ENCODE measurements at places on chromosomes 3 and 15. TPM values are rescaled to one million over a fixed set of nuclear protein-coding genes. Genes with fewer than 3 reads are reported as not detected.

KBTBD13 gene
- total RNA-seq, result not detected

NR1I2 gene
- 0.87 TPM for total RNA-seq

IL12A gene
- total RNA-seq, result not detected

GABRR3 gene
- not detected for total RNA-seq

IL17RE gene
- total RNA-seq, result 3.1 TPM

SERPINI2 gene
- not detected for total RNA-seq

CIB2 gene
- 0.63 TPM for total RNA-seq

SLC28A2 gene
- not detected for total RNA-seq

ZCWPW2 gene
- total RNA-seq, result 2.7 TPM

DUSP7 gene
- total RNA-seq, result 15.0 TPM

SCAANT1 gene
- not detected for total RNA-seq

PIERCE2 gene
- 1.8 TPM for total RNA-seq

DNA sequence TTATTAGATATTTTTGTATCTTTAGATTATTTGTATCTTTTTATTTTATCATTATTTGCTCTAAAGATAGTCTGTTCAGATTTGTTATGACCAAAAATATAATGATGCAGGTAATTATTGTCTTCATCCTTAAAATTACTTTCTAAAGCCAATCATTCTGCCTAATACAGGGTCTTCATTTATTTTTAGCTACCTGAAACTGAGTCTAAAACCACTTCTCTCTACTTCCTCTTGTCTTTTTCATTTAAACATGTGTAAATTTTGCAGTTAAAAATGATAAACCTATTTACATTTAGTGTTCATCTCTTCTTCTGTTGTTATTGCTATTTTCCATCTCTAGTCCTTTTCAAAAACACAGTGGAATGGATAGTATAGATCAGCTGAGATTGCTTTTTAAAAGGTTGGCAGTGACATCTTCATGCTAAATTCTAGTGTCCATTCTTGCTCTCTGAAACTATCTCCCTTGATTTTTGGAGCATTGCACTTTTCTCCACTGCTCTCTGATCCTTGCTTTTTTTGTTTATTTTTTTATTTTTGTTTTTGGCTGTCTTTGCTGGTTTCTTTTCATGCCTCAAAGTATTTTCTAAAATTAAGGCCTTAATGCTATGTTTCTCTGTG is 91.8 kb downstream of the UBE2E2 start:
- DNase-seq, result no peak

DNA sequence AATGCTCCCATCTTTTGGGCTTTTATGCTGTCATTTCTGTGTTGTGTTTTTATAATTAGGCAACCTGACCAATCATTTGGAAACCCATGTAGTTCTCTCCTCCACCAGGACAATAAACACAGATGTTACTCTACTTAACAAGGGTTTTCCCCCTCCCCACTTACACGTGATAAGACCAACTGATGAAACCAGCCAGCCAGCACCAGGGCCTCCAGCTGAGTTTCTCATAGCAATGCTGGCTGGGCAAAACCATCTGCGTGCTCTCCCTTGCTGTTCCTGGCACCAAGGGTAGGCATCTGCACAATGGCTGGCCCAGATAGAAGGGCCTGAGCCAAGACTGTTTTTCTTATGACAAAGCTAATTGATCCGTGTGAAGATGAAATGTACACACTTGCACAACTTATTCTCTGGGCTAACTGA is 310.4 kb downstream of the PLCL2 start:
- DNase-seq, result no peak

DNA sequence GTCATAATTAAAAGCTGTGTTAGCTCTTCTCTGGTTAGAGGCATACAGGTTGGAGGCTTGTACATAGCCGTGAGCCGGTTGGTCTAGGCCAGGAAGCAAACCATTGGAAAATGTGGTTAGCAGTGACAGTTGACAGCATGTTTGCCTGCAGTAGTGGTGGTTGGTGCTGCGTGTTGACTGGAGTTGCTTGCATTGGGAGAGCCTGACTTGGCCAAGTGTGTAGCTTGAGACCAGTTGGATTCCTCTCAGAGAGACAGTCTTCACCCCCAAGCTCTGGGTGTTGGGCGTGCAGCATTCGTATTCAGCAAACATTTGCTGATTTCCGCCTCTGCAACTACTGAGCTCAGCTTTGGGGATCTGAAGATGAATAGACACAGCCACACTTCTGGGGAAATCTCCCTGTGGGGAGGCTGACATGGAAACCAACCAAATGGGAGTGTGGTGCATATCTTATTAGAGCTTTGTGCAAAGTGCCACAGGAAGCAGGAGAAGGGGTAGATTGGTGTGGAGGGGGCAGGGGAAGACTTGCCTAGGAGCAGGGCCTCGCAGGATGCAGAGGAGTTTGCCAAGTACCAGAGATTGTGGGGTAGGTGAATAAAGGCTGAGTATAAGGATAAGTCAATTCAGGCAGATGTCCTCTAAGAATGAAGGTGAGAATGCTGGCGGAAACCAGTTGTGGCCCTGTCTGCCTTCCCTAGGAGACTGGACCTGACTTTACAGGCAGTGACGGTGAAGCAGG is 83.5 kb downstream of the IGF1R start:
- DNase-seq, result no peak

GRCh38 chr3:132561003-132561402 is 36.1 kb upstream of the ACKR4 start:
- no peak for DNase-seq

DNA sequence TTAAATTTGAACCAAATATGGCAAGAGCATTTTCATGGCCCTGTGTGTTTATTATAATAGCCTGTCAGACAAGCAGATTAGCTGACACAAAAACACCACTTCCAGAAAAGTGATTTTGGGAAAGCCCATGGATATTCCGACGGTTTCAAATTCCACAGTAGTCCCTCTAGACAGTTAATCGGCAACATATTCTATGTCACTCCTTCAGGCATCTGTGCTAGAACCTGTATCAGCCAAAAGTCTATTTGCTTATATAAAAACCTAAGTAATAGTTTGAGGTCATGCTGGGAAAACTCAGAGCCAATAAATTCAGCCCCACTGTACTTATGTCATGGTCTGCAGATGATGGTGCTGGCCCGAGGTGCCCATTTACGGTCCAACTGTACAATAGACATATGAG is 110.2 kb upstream of the ARHGEF26 start:
- DNase-seq, result no peak

GRCh38 chr3:111910806-111911205 is 51.7 kb downstream of the PHLDB2 start:
- no peak for DNase-seq

- no peak for DNase-seq
These were observed 32.6 kb downstream of the DPP8 start for GRCh38 chr15:65484876-65485275.

GRCh38 chr3:178476886-178477285 is 59.4 kb upstream of the KCNMB2 start:
- no peak for DNase-seq

- DNase-seq, result no peak
These were observed 1.3 kb downstream of the SEMA7A start for GRCh38 chr15:74432271-74432967.

DNA sequence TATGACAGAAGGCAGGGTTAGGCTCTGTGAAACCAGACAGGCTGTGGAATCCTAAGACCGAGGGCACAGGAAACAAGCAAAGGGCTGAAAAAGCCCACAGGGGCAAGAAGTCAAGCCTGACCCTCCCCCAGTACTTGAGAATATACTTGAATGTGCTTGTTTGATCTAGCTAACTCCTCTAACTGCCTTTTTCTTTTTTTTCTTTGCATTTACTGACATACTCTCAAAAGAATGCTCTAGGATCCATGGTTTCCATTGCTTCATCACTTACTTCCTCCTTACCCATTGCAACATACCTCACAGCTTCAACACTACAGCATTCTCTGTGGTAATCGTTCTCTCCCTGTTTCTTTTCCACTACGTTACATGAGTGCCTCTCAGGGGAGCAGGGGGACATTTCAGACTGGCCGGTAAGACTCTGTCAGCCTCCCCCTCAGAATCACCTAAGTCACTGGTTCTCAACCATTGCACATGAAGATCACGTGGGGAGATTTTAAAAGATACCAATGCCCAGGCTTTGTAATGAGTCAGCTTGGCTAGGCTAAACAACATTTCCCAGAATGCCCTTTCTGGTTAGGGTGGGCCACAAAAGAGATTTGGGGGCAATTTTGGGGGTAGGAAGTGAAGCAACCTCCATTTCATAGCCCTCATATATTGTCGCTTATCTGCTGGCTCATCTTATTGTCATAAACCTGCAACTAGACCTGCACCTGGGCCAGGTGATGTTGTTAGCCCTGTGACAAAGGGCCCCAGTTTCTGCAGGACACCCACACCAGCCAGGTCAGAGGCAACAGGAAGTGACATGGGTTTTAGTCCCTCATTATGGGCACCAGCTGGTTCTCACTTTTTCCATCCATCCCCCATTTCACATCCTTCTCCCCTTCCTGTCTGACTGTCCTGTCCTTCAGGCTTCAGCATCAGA is 24.6 kb upstream of the RSL24D1 start:
- no peak for DNase-seq

GRCh38 chr15:99707473-99708270 is 25.6 kb downstream of the LYSMD4 start:
- no peak for DNase-seq

- no peak for DNase-seq
These were observed 549 bp upstream of the SOX14 start for GRCh38 chr3:137763594-137763938.

DNA sequence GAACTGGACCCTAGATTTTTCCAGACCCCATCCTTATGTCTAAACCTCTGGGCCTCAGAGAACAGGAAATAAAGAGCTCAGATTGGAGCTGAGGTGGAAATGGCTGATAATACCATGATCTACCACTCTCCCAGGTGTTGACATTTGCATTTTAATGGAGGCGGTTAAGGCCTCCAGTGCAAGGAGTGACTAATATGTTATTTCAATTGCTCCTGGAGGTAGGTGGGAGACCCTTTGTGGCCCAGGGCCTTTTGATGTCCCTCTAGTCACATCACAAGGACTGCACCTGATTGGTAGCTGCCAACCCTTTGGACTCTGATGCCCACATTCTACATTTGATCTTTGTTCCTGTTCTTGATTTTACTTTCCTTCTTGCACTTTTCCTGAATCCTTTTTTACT is 9.0 kb upstream of the ADCY5 start:
- no peak for DNase-seq

DNA sequence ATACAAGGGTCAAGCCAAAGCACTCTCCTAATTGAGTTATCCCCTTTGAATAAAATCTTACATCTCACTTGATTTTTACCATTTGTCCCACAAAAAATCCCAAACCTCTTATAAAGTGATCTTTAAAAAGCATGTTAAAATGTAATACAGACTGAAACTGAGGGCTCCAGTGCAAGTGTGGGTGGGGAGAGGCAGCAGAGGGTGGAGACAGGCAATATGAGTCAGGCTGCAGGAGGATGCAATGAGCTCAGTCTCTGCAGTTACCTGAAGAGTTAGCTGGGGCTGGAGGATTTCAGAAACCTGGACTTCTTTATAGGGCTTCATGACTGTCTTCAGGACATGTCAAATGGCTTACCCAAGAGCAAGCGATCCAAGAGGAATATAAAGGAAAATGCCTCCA is 14.2 kb upstream of the COLQ start:
- no peak for DNase-seq

- DNase-seq, result no peak
These were observed 350.4 kb downstream of the CLSTN2 start for GRCh38 chr3:140285380-140285779.

- peak; percentile 45 for DNase-seq
These were observed 46.6 kb upstream of the MDFIC2 start for GRCh38 chr3:70358978-70359580.

GRCh38 chr15:64046421-64047153 is at the start of gene DAPK2:
TSS of gene DAPK2 (minus strand) at chr15:64046485. CDS start at chr15:64040261, 6,224 bp downstream.
- peak; percentile 35 for DNase-seq

DNA sequence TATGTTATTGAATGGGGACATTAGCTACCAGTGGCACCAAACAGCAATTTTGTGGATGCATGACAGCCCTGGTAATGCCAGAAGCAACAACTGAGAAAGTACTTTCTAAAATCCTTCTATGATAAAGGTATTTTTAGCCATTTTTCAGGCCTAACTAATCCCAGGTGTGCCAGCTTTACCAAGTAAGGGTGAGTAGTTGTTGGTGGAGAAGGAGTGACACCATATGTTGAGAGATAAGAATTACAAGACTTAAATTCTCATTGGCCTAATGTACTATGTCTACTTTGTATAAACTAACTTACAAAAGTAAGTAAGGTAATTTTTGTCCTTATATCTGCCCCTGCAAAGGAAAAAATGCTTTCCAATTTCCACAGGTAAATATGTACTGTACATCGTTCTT is 4.1 kb upstream of the COX17 start:
- DNase-seq, result no peak

DNA sequence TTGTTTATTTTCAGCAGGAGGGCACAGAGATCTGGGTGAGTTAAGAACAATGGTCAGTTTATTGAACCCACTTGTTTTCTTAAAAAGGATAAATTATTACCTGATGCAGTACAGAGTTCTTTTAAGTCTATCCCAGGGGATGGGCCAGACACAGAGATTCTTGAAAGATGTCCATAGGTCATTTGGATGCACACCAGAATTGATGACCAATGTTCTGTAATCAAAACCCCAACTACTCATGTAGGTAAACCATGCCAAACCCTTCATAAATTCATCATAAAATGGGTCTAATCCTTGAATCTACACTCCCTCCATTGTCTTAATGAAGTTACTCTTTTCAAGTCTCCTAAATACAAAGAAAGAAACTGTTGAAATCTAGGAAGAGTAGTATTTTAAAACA is 273.0 kb upstream of the COL8A1 start:
- no peak for DNase-seq

DNA sequence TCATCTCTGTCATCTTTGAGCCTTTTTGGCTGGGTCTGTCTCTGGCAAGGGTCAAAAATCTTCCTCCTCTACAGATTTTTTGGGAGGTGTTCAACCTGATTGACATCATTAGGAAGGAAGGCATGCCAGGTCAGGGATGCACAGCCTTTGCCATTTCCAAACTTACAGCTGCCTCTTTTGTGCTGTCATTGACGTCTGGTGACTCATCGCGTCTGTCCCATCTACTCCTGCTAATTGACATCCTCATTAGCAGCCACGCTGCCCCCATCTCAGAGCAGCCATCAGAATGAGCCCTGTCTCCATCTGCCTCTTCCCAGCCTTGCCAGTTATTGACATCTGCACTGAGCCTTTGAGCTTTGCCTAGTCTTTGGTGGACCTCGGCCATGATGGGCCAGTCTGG is 53.0 kb downstream of the PDIA5 start:
- DNase-seq, result no peak

DNA sequence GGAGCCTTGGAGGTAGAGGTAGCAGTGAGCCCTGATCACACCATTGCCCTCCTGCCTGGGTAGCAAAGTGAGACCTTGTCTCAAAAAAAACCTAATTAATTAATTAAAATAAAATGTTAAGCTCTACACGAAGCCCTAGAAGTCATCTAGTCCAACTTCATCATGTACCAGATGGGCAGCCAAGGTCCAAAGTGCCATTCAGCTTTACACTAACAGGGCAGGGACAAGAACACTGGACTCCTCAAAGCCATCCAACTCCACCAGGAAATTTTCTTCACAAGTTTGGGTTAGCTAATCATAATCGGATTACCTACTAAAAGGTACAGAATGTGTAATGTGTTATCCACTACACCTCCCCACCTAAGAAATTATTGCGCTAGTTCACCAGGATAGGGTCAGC is 48.8 kb downstream of the WWTR1 start:
- DNase-seq, result no peak

GRCh38 chr3:127092368-127092767 is 100.6 kb upstream of the PRR23E start:
- no peak for DNase-seq

All from tibial nerve (tissue), 4 donors.